ENCODE measurements at places on chromosomes 2 and 18. TPM values are rescaled to one million over a fixed set of nuclear protein-coding genes. Genes with fewer than 3 reads are reported as not detected.

GRCh38 chr2:235105821-235106359 lies 154.1 kb downstream of the SH3BP4 start:
- no peak for DNase-seq
- no peaks in the 10 kb centered on the region for H3K4me1 ChIP-seq
- H3K4me3 ChIP-seq = no peak overlapping the region
- H3K27ac ChIP-seq = no peak overlapping the region

Gene CRYGC
- not detected for total RNA-seq

DNA sequence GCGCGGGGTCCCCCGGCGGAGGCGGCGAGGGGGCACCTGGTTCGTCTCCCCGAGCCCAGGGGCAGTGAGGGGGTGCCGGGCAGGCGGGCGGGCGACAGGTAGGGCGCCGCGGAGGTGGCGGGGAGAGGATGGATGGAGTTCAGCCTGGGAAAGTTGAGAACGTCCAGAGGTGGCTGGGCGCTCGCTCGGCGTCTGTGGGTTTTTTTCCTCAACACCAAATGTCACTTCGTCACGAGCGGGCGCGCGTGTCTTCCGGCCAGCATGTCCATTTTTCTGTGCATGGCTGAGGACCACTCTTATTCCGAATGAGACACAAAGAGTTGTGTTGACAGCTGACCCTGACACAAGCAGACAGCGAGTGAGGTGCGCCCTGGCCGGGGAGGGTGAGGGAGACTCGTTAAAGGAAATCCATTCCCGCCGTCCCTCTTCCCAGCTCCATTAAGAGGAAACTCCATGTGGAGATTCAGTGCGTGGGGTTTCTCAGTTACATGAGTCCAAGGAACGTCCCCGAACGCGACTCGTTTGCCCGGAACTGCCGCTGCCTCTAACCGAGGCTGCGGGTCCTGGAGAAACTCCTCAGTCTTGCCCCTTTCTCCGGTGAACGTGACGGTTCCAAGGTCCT lies 859 bp downstream of the GREB1L start:
- H3K4me1 ChIP-seq = peaks cover 2% of the 10 kb centered on the region
- H3K36me3 ChIP-seq = no peaks in the 10 kb centered on the region
- no peak overlapping the region for H3K4me3 ChIP-seq
- H3K27ac ChIP-seq = no peak overlapping the region

DNA sequence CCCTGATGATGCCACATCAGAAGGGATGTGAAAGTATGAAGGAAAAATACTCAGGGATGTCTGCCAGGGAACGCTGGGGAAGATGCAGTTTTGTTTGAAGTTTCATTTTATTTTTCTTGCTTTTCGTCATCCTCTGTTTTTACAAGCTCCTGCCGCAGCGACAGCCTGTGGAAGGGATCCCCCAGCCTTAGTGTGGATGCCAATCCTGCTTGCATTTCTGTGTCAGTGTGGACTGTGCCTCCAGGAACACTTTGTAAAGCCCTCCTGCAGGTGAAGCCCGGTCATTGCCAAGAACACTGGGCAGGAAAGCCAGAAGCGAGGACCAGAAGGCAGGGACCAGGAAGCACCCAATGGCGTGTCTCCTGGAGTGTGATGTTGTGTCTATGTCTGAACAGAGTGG lies 234.3 kb downstream of the SEPTIN10 start:
- H3K4me3 ChIP-seq = no peak overlapping the region
- DNase-seq = no peak
- no peaks in the 10 kb centered on the region for H3K36me3 ChIP-seq
- no peaks in the 10 kb centered on the region for H3K27me3 ChIP-seq

DNA sequence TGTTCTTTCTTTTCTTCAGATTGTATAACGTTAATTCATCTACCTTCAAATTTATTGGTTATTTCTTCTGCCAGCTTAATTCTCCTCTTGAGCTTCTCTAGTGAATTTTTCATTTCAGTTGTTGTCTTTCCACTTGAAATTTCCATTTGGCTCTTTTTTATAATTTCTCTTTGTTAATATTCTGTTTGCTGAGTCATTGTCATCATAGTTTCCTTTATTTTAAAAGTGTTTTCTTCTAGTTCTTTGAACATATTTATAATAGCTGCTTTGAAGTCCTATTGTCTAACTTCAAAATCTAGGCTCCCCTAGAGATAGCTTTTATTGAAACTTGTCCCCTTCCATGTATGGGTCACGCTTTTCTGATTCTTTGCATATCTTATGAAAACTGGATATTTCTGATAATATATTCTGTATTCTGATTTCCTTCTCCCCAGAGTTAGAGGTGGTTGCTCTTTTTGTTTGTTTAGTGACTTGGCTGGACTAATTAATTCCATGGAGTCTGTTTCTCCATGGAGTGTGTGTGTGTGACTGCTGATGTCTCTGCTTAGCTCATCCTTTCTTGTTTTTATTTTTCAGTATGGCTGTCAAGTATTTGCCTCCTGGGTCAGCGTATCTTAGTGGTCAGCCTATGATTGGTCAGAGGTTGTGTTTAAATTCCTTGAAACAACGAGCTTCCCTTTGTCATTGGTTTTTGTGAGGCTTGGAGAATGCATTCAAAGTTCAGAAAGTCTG lies 47.6 kb downstream of the DIS3L2 start:
- DNase-seq = no peak
- no peak overlapping the region for H3K4me3 ChIP-seq
- peaks cover 3% of the 10 kb centered on the region for H3K36me3 ChIP-seq
- H3K27ac ChIP-seq = no peak overlapping the region

Gene GALNT3
- 6.6 TPM for total RNA-seq

Gene PPIL3
- total RNA-seq = 28.5 TPM
